ENCODE measurements at places on chromosomes 2 and 18. TPM values are rescaled to one million over a fixed set of nuclear protein-coding genes. Genes with fewer than 3 reads are reported as not detected.

DNA sequence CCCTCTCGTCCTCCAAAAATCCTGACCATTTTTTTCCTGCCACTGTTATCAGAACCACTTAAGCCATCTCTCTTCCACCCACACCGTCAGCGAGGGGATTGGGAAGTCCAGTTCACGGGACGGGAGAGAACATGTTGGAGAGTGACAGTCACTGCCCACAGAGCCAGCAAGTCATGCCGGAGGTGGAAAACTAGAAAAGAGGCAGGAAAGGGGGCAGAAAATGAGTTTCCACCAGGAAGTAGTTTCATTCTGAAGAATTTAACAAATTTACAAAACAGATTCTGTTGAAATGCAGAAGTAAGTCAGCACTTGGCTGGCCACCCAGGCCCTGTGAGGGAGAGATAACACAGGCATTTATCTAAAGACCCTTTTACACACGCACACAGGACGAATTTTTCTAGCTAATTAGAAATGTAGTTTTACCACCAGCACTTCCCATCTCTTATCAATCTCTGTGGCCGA is 431.3 kb downstream of the TSN start:
- DNase-seq = no peak

GRCh38 chr18:35581898-35582641 is 530 bp downstream of the GALNT1 start:
- DNase-seq = no peak

GRCh38 chr2:30300122-30300455 is 68.8 kb downstream of the LBH start:
- no peak for DNase-seq

- DNase-seq = no peak
These were observed 68.9 kb downstream of the PLCL1 start for GRCh38 chr2:197873293-197873701.

- no peak for DNase-seq
These were observed 66.8 kb downstream of the COA5 start for GRCh38 chr2:98541489-98541888.

G6PC2 gene
- total RNA-seq = not detected

GRCh38 chr18:45316127-45316526 is 299.1 kb upstream of the SLC14A2 start:
- DNase-seq = no peak

Data from esophagus squamous epithelium (tissue), 5 donors.